Activated CD4-positive, alpha-beta T cell treated with anti-CD3 and anti-CD28 coated beads for 24 hours (primary cell): ENCODE measurements at places on chromosomes 4 and X.

GRCh38 chr4:108117418-108118182 lies 51.1 kb downstream of the LEF1 start:
- no peak for DNase-seq

DNA sequence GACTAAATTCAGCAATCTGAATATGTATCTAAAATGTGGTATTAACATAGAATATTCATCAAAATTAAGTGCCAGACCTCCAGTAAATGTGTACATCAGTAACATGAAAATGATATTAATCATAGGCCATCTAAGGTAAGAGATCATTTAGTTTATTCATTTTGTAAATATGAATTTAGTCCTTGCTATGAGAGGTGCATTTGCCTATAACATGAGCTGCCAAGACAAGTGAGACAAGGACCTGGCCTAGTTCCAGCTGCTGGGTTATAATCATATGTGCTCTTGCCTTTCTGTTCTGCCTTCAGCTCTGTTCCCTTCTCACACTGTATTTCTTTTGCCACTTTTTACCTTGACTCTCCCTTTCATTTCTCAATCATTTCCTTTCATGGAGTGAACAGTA lies 160.0 kb downstream of the STIM2 start:
- no peak for DNase-seq

DNA sequence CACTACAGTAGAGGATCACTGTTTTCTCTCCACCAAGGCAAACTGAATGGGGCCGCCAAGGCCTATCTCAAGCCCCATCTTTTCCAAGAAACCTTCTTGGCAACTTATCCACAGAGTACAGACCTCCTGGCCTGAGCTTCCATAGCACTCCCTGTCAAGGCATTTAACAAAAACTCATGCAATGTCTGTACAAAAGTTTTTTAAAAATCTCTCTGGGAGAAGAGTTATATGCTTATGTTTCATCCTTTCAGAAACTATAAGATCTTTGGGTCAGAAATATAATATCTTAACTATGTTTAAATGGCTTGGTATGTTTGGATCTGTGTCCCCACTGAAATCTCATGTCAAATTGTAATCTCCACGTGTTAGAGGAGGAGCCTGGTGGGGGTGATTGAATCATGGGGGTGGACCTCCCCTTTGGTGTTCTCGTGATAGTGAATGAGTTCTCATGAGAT lies 13.6 kb downstream of the ADAMTS3 start:
- no peak for DNase-seq

- DNase-seq: no peak
These were observed 47.1 kb upstream of the HPGDS start for GRCh38 chr4:94389595-94390267.

DNA sequence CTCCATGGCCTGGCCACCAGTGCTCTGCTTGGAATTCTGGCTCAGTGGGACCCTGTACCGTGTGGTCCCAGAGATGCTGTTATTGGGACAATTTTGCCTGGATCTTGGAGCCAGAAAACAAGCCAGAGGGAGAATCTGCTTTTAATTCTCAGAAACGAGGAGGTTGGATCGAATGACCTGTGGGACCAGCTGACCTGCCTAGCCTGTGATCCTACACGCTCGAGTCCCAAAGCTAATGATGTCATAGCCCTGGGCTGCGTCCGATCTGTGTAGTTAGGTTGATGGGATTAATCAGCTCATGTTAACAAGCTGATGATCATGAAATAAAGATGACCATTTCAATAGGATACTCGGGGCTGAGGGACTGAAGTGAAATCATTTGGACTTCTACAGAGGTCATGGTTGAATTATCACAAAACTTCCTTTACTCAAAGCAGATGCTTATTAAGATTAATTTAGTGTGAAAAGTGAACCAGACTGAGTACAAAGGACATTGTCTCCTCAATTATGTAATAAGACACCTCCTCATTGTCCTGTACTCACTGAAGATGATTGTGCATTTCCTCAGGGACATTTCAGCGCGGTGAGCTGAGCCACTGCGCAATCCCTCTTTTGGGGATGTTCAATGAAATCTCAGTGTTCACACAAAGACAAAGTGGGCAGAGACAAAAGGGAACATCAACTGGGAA lies 51.9 kb upstream of the STX18 start:
- no peak for DNase-seq

DNA sequence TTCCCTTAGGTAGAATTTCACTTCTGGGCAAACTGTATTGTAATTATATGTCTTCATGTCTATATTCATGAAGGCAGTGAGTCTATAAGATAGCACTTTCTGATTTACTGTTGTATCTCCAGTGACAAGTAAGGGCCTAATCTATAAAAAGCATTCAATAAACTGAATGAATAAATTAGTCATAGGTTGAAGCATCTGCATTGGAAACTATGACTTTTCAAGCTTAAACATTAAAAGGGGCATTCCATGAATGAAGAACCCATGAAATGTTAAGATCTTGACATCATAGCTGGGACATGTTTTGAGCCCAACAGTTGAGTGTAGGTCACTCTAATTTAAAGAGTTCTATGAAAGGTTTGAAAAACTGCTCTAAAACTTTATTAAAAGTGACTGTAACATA lies 159.3 kb upstream of the LCORL start:
- DNase-seq: no peak

DNA sequence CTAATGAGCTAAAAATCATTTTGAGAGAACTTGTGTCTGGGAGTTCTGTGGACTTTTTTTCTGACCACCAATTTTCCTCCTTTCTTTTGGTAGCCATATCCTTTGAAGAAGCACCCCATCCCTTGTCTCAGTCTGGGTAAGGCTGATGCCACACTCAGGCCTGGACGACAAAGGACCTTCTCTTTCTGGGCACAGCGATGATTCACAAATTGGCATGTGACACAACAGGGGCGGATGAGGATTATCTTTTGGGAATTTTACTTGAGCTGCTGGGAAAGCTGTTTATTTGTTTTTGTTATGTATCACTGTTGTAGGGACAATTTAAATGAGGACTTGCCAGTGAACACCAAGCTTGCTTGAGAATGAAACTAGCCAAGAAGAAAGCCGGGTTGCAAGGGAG lies 233.4 kb upstream of the HAND2 start:
- no peak for DNase-seq

- no peak for DNase-seq
These were observed 57.9 kb downstream of the TEX13B start for GRCh38 chrX:107924136-107924746.

DNA sequence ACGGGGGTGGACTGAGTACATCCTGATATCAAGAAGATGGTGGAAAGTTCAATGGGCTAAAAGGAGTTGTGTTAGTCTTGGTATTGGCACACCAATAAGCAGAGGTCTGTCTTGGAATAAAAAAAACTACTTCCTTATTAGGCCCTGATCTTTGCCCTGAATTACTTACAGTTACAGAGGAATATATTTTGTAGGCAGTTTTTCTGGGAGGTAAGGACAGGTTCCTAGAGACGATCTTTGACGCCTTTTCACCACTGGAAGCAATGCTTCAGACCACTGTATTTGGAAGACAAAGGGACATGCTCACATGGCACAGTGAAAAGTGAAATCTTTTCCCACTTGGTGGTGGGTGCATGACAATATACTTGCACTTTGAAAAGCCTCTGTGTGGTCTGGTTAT lies 618 bp upstream of the XK start:
- DNase-seq: no peak

- no peak for DNase-seq
These were observed 14.6 kb downstream of the SMIM20 start for GRCh38 chr4:25928379-25929297.

DNA sequence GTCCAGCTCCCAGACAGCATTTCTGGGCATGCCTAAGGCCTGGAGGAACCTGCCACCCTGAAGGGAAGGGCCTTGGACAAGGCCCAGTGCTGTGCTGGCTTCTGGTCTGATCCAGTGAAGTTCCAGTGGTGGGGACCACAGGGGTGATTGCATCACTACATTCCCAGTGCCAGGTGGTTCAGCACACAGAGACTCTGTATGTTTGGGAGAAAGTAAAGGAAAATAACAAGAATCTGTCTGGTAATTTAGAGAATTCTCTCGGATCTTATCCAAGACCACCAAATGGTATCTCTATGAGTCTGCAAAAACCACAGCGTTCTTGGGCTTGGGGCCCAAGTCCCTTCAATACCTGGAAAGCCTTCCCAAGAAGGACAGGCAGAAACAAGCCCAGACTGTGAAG lies 131.8 kb upstream of the MAD2L1 start:
- no peak for DNase-seq

- DNase-seq: no peak
These were observed 583 bp downstream of the RASL11B start for GRCh38 chr4:52862639-52863161.

DNA sequence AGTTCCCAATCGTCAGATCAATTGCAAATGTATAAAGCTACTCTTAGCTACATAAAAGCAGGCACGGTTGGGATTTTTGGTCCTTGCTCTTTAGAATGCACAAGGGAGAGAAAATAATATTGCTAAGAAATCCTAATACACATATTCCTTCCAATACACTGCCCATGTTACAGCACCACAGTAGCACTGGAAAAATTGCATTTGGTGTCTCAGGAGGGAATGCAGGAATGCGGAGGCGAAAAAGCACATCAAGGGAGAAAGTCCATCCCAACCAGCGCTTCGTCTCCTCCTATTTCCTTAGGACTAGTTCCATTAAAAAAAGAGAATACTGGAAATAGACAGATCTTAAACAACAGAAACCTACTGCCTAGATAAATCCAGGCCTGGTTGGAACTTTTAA lies 23.9 kb downstream of the ADGRA3 start:
- DNase-seq: no peak

DNA sequence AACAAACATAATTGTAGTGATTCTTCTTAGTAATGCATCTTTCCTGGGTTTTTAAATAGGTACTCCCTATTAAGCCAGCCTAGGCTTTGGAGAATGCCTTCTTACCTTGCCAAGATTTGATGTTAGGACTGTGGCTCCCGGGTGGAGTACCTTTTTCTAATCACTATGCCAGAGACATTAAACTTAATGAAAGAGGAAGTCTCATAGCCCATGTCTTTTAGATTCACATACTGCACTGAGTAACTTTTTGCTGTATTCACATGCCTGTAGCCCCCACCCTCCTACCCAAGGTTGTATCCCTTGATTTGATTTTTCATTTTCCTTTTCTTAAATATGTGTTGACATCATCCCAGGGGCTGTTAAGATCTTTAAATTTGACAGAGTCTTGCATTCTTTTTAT lies 104.2 kb upstream of the TLR2 start:
- no peak for DNase-seq

DNA sequence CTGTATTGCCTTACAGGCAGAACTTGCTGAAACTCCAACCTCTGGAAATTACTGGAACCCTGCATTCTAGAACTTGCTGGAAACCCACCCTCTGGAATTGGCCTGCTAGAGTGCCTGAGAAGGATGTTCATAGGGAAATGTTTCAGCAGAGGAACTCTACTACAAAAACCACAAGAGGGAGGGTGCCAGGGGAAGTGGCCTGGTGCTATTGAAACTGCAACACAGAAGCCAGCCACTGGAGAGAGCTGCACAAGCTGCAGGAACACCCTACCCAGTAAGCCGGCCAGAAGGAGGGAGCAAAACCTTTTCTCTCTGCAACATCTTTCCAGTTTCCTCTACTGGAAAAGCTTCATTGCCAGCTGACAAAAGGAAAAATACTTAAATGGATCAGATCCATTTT lies 2.5 kb upstream of the BRWD3 start:
- no peak for DNase-seq

DNA sequence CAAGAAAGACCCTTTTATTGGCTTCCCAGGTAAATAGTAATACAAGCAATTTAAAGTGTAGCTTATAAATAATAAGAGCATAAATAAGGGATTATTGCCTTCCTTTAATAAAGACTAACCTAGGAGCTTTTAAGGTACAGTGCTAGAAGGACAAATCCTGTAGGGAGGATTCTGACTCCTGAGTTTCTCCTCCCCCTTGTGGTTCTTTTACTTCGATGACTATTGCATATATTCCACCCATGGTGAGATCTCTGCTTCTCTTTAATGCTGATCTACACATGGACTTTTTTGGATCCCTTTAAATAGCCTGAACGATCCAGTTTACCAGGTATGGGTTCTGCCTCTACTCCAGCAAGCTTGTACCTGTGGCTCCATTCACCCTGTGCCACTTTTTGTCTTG lies 2.5 kb downstream of the GALNT7 start:
- DNase-seq: no peak

DNA sequence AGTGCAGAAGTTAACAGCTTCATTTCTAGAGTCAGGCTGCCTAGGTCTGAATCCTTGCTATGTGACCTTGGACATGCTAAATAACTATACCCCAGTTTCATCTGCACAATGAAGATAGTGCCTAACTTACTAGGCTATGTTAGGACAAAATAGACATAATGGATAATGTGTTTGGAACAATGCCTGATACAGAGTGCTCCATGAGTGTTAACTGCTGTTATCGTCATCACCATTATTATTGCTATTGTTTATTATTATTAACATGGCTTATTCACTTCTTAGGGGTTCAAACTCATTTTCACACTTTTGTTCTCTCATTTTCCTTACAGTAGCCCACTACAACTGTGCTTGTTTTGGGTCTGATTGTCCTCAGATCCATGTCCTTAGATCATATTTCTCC lies 467.7 kb downstream of the SH2D1A start:
- no peak for DNase-seq

GRCh38 chrX:115226929-115227328 lies 7.0 kb downstream of the LRCH2 start:
- no peak for DNase-seq

GRCh38 chrX:72050011-72050410 lies 81.7 kb downstream of the RTL5 start:
- no peak for DNase-seq

DNA sequence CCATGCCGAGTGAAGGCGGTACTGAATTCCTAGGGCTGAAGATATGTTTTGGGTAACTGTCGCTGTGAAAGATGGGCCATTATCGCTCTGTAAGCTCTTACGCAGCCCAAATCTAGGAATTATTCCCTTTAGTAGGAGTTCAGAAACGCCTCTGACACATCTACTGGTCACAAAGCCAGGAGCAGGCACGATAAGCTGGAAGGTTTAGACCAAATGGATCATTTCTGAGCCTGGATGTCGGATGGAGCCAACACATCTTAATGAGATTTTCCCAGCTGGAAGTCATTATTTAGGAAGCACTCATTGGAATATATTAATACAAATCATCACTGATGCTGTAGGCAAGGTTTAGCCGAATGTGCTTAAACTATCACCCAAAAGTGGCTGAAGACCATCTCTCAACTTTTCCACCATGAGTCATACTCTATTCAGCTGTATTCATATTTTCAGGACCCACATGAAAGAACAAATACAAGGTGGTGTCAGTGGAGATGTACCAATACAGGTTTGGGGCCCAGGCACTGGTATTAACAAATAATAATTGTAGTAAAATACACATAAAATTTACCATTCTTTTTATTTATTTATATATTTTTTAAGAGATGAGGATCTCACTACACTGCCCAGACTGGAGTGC lies 34.2 kb upstream of the ATRX start:
- no peak for DNase-seq

- no peak for DNase-seq
These were observed at the start of gene ARMCX1 for GRCh38 chrX:101550362-101550750. Gene ARMCX1, plus strand, starts transcription at chrX:101550547. Its CDS starts 2,384 bp downstream, at chrX:101552931.

GRCh38 chr4:172601195-172601594 lies 567.4 kb upstream of the GALNT7 start:
- DNase-seq: no peak

- no peak for DNase-seq
These were observed 863 bp upstream of the RAB33A start for GRCh38 chrX:130170752-130171445.
